ENCODE measurements at places on chromosomes 12 and 14.

DNA sequence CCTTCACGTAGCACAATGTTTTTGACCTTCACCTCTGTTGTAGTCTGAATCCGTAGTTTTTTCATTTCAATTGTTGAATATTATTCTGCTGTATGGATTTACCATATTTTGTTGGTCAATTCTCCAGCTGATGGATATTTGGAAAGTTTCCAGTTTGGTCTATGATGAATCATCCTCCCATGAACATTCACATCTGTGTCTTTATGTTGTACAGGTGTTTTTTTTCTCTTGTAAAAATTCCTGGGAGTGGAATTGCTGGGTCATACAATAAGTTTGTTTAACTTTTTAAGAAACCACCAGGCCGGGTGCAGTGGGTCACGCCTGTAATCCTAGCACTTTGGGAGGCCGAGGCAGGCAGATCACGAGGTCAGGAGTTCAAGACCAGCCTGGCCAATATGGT, 36.7 kb upstream of the GNG2 start:
- no peak for DNase-seq

GRCh38 chr12:121576851-121577391, 3.9 kb downstream of the KDM2B start:
- no peak for DNase-seq

DNA sequence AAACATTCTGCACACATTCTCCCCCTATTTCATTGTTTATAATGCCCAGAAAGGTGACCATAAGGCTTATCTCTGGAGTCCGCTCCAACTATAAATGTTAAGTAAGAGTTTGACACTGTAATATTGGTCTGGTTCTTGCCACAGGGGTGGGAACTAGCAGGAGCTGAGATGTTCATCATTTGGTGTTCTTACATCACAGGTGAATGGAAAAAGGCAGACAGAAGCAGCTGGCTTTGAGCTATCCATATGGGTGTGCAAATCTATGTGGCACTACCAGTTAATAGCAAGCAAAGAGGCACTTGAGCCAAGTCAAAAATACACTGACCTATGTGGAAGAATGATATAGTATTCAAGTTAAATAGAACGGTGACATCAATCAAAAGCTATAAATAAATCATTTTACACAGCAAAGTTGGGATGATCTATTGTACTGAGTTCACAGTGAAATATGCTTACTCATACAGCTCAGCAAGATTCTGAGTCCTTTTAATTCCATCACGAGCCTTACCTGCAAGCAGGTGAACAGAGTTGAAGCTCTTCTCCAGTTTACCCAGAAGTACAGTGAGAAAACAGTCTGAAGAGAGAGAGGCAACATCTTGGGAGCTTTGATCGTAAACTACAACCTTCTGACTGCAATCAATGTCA, 43.2 kb downstream of the DUSP16 start:
- no peak for DNase-seq

DNA sequence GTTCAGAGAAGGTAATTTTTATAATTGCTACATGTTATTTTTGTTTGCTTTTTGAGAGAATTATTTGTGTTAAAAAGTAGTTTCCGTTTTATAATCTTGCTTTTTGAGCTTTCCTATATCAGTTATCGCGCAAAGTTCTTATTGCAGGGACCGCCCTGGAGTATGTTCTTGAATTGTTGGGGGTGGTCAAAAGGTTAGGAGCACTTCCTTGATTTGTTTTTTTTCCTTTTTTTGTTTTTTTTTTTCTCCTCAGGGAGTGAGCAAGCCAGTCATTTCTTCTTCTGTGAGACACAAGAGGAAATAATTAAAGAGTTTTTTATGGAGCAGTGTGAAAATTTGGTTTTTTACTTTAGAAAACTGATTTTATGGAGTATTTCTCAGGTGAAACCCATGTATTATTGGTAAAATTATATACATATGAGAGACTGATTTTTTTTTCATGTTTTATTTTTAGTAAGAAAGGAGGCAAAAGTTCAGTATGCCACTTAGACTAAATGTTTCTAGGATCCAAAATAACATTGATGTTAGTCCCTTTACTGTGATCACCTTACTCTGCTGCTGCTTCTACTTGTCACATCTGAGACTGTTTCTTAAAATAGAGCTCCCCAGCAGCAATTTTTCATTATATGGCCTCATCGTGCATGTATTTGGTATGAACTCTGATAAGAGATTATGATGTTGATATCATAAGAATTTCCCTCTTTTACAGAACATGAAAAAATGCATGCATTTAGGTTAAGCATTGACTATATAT, 26.6 kb downstream of the PLEKHA5 start:
- DNase-seq: no peak

DNA sequence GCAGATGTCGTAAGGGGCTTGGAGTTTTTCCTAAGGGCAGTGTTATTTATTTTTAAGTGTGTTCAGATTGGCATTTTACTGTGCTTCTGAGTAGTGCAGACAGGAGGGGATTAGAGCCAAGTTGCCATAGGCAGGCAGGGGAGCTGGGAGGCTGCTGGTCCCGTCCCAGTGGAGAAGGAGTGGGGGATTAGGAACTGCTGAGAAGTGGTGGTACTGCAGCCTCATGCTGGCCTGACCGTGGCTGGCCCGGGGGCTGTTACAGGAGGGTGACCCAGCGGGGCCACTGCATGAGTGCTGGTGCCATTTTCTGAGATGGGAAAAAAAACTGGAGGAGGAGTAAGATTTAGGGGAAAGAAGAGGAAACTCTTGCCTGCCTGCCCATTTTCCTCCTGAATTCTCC, 52.3 kb upstream of the DLK1 start:
- DNase-seq: no peak

DNA sequence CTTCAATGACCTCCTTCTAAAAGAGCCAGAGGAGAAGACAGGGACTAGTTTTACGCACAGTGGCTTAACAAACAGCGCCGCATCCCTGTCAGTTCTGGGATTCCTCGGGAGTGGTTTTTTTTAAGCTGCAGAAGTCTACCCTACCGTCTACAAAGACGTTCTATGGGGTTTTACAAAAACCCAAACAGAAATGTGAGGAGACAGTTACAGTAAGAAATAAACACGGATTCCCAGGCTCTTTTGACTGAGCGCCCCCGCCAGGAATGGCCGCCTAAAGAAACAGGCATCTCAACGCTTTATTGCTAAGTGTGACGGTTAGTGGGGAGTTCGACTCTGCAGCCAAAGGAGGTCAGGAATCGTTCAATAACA, 484 bp downstream of the ALKBH1 start:
- no peak for DNase-seq

GRCh38 chr12:117100851-117101673, 1.8 kb upstream of the TESC start:
- no peak for DNase-seq

DNA sequence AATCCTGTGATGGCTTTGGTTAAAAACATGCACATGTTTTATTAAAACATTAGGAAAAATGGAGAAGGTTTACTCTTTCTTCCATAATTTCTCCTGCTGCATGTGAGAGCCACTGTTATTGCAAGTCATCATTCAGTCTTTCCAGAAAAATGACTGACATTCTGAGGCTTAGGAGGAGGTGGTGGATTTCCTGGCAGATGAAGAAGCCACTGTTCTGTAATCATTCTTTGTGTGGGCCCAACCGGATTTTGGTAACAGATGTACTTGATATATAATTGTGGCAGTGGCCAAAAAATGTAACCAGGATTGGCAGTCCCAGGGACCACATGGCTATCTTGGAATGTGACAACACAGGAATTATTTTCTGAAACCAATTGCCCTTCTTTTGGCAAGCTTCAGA, 120.2 kb downstream of the DAAM1 start:
- no peak for DNase-seq

GRCh38 chr12:44078273-44078672, 242.4 kb downstream of the TMEM117 start:
- DNase-seq: no peak

DNA sequence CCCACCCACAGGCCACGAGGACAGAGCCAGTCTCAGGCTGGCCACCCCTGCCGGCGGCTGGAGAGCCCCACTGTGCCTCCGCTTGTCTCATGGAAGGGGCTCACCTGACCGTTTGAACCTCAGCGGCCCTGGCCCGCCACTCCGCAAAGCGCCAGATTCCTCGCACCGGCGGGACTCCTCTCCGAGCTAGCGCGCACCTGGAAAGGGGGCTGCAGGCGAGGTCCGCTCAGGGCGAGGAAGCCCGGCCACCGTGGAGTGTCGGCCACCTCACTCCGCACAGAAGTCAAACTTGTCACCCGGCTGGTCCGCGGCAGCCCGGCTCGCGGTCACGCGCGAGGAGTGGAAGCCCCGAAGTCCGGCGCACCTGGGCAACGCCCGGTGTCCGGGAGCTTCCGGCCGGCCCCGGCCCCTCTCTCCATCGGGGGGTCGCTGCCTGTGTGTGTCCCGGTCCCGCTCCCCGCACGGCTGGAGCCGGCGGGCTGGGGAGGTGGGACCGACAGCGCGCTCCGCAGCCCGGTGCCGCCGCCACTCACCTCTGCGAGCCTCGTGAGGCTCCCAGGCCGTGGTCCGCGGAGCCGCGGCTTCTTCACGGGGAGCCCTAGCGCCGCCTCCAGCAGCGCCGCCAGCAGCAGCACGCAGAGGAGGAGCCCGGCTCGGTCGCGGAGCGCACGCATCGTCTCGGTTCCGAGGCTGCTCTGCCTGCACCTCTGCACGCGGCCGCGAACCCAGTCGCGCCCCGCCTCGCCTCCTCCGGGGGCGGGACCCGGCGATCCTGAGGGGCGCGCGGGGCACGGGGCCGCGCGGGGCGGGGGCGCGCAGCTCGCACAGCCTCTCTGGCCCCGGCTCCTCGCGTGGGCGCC, at the start of gene ISM2:
Gene ISM2 (minus strand): TSS at position 697 of the 860 bp plus-strand sequence. CDS start 23 bp downstream, at position 674.
- DNase-seq: no peak

GRCh38 chr14:81147140-81147897, 73.4 kb downstream of the GTF2A1 start:
- DNase-seq: no peak

DNA sequence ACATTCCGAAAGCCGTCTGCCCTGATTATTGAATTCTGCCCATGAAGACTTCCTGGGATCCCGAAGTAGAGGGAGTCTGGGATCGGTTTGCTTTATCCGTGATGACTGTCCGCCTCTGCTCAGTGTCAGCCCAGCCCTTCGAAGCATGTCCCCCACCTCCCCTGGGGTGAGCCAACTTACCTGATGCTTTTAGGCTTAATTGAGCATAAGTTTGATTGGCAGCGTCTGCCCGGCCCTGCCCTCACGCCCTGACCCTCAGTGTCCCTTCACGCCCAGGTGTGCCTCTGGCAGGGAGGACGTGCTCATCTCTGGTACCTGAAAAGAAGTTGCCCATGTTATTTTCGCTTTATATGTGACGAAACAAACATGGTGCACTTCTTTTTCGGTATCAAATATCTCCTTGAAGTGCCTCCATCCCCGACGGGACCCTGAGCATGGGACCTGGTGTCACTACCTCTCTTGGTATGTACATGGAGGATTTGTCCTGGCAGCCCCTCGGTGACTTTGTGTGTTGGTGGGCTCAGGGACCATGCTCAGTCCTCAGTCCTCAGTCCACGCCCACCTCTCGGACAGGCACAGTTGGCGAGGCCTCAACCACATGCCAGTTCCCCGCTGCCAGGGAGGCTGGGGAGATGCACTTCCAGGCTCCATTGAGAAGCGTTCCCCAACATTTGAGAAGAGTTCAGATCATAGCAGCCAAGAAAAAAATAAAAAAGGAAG, 130.1 kb upstream of the RTL1 start:
- no peak for DNase-seq

DNA sequence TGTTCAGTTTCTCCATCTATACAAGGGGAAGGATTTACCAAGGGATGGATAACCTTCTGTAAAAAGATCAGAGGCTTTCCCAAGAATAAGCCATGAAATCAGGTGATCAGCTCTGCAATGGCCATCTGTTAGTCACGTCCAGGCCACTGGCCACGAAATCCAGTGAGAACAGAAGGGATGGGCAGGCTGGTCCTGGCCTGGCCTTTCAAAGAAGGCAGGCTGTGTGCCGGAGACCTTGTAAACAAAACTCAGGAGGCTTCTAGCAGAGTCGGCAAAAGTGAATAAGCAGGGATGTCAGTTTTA, 68.5 kb downstream of the RNF34 start:
- no peak for DNase-seq

DNA sequence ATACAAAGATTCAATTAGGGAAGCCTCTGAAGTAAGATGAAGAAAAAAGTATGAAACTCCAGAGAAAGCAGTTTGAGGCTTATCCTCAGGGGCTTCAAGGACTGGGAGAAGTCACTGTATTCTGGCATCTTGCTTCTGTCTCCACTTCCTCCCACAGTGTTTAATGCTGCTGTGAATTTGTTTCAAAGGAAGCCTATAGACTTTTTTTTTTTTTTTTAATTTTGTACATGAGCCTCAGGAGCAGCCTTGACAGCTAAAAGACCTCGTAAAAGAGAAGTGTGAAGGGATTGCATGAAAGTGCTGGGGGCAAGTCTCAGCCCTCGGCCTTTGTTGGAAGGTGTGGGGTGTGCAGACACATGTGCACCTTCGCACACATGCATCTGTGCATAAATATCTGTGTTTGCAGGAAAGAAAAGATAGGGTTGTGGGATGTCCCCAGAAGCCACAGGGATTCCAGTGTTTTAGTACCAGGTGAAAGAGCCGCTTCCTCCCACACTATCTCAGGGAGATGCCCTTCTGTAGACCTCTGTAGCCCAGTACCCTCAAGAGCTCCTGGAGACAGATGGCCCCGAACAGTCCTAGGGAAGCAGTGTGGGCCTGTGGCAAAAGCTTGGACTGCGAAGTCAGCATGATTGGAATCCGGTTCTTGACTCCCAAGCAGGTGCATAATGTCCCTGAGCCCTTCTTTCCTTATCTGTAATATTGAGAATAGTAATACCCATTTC, 193.5 kb upstream of the BCL2L14 start:
- DNase-seq: no peak

- DNase-seq: no peak
These were observed 111.4 kb downstream of the CRACR2A start for GRCh38 chr12:3641428-3642018.

DNA sequence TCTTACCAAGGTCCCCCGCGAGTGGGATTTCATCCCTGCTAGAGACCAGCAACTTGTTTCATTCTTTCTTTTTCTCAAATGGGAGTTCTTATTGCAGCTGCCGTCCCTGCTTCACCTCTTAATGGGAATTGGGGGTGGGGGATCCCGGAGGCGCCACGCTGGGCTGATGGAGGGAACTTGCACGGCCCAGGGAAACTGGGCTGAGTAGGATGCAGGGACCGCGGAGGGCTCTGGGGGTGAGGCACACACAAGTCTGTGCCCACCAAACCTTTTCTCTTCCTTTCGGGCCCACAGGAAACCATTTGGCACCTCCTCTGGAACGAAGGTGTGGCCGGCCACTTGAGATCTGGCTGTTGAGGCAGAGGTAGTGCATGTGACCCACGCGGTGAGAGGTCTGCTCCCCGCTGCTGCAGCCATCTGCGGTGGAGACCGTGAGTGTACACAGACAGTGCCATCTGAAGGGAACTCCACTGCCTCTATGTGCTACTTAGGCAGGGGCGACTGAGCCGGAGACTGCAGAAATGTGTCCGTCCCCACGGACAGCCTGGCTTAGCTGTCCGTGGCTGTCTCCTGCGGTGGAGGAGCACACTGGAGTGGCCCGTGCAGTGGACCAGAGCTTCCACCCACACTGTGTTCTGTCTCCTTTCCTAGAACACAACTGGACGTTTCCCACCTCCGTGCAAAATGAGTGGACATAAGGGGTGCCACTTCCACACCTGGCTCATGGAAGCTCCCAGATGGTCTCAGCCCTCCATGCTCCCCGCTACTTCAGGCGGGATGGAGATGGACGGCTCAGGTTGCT, 42.1 kb upstream of the TESC start:
- DNase-seq: no peak

Measured in thoracic aorta (tissue), 2 donors.